Stimulated activated CD8-positive, alpha-beta memory T cell treated with anti-CD3 and anti-CD28 coated beads, Interleukin-7, amount 100 ng/mL, for 24 hours (primary cell): ENCODE measurements at places on chromosomes 12 and 14.

GRCh38 chr12:1635301-1636095, 6.5 kb downstream of the WNT5B start:
- no peak for DNase-seq

DNA sequence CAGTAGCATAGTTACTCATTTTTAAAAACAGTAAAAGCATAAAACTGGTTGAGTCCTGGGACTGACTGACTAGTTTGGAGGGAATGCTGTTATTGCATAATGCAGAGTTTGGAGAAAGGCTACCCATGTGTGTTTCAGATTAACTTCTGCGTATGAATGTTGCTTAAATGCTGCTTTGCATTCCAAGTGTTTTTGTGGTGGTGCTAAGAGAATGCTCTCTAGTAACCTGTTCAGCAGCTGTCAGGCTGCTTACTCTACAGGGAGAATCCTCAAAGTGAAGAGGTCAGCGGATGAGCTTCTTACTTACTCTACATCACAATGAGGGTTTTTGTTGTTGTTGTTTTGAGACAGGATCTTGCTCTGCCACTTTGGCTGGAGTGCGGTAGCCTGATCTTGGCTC, 4.3 kb downstream of the DLST start:
- DNase-seq = no peak

- no peak for DNase-seq
These were observed 2.1 kb upstream of the IL23A start for GRCh38 chr12:56336361-56337167.

- no peak for DNase-seq
These were observed 26.5 kb downstream of the NUDT4 start for GRCh38 chr12:93403988-93404803.

- no peak for DNase-seq
These were observed 1024.9 kb downstream of the TMEM121 start for GRCh38 chr14:106551265-106551664.

DNA sequence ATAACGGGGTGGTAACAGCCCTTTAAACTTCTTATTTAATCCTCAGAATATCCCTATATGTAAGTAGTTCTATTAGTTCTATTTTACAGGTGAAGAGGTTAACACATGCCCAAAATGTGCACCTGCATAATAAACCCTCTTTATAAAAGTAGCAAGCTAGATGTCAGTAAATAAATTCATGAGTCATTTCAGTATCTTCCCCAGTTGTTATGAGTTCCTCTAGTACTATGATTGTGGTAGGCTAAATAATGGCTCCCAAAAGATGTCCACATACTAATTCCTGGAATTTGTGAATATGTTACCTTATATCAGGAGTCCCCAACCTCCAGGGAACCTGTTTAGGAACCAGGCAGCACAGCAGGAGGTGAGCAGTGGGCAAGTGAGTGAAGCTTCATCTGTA, 106.5 kb downstream of the TMTC3 start:
- no peak for DNase-seq

- no peak for DNase-seq
These were observed 46.2 kb downstream of the DPF3 start for GRCh38 chr14:72847721-72848120.

DNA sequence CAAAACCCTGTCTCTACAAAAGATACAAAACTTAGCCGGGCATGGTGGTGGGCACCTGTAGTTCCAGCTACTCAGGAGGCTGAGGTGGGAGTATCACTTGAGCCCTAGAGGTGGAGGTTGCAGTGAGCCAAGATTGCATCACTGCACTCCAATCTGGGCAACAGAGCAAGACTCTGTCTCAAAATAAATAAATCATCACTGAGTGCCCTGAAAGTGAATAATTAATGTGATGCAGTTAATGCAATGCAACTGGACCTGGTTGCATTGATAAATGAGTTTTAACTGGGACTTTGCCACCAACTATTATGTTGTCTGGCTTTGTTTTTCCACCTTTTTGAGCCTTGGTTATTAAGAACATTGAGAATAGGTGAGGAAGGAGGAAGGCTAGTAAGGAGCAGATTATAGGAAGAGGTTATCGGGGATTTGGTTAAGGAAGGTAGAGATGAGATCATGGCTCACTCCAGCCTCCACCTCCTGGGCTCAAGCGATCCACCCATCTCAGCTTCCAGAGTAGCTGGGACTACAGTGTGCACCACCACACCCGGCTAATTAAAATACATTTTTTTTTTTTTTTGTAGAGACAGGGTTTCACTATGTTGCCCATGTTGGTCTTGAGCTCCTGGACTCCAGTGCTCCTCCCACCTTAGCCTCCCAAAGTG, 8.0 kb downstream of the BORCS5 start:
- no peak for DNase-seq

- no peak for DNase-seq
These were observed 272.0 kb upstream of the SFSWAP start for GRCh38 chr12:131438881-131439280.

- no peak for DNase-seq
These were observed 2.8 kb downstream of the FBXL14 start for GRCh38 chr12:1591543-1591942.

- DNase-seq = no peak
These were observed 968.6 kb upstream of the USP15 start for GRCh38 chr12:61291647-61292046.

- no peak for DNase-seq
These were observed 126.0 kb upstream of the FRMD6 start for GRCh38 chr14:51525739-51526138.

- DNase-seq = no peak
These were observed 115.3 kb downstream of the PDE6H start for GRCh38 chr12:15088105-15088504.

DNA sequence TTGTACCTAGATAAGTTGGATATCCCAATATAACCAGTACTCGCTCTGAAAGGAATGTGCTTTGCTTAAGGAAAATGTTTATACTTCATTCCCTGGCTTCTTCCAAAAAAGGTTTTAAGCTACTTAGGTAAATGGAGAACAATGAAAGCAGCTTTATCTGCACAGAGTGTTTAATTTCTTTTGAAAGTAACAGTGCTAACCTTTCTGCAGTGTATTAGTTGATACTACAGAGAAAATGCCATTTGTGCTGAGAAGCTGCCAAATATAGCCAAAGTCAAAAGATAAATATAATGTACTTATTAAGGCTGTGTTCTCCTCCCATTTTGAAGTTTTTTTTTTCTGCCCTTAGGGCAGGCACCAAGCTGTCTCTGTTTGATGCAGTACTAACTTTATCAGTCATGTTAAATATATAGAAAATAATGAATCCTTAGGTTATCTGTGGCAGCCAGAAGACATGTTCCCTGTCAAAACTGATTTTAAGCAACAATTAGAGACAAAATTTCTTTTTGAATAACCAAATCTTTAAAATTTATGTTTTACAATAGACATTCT, 145.4 kb upstream of the KITLG start:
- no peak for DNase-seq

DNA sequence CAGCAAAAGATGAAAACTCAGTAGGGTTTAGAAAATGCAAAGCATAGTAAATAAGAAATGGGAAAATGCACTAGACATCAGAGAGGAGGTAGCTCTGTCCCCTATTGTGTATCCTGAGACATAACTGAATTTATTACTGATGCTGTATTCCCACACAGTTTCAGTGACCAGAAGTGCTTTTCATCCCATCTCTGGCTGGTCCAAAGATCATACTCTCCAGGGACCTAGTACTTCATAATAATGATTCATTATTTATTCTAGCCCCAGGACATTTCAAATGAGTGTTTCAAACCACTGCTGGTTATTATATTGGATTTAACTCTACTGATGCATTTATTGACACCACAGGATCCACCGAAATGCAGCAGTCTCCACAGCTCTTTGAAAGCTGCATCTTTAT, 163.3 kb downstream of the PAWR start:
- no peak for DNase-seq

DNA sequence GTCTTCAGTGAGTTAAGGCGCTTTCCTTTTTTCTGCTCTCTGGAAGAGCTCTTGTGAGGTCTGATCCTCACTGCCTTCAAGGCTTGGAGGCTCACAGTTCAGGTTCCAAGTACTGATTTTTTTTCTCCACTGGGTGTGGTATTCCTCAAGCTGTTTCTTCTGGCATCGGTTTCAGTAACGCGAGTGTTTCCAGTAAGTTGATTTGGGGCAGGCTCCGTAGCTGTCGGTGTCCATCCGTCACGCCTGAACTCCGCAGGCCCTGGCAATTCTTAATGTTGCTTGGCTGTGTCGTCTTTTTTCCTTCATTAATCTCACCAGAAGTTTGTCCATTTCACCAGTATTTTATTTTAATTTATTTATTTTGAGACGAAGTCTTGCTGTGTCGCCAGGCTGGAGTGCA, 30.6 kb downstream of the LRCOL1 start:
- no peak for DNase-seq

- no peak for DNase-seq
These were observed 10.8 kb downstream of the SINHCAF start for GRCh38 chr12:31315044-31315715.

- no peak for DNase-seq
These were observed 24.6 kb upstream of the SCARB1 start for GRCh38 chr12:124888260-124888659.

- no peak for DNase-seq
These were observed 244.2 kb upstream of the OR4E1 start for GRCh38 chr14:21917699-21918436.

DNA sequence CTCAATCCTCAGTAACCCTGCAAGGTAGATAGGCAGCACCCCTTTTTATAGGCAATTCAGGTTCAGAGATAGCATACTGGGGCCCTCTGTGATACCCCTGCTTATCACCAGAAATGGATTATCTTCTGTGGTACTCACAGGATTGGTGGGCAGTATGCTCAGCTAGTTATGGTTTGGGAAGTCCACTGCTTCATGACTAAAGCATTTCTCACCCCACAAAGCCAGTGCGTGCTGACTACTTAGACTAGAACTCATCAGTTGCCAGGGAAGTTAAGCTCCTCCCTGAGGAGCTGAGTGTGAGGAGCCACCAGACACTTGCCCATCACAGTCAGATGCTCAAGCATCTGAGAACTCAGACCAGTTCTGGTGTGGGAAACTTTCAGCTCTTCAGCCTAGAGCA, 76.3 kb downstream of the SCAF11 start:
- no peak for DNase-seq

GRCh38 chr12:31958569-31959160, 550 bp upstream of the RESF1 start:
- no peak for DNase-seq

DNA sequence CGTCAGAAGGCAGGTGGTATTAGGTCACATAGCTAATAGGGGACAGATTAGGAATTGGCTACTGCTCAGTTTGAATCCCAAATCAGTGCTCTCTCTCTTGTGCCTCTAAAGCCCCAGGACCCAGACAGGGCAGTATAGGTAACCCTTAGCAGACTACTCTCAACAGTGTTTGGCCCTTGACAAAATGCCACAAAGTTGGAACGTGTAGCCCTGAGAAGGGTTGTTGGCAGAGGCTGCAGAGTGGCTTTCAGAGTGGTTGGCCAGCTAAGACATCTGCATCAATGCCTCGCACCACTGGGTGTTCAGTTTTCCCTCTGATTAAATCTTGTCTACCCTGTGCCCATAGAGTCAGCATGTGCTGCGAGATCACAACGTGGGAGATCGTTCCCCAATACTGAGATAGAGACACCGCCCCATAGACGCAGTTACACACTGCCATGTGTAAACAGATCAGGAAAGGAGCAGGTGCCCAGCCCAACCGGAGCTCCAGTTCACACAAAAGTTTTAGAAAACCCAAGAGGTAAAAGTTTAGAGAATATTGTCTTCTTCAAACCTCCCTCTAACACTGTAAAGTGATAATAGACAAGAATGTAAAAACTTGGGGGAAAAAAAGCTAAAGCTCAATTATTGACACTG, 48.3 kb downstream of the EML1 start:
- no peak for DNase-seq

GRCh38 chr14:64324895-64325294, 30.7 kb upstream of the ESR2 start:
- DNase-seq = no peak

- DNase-seq = no peak
These were observed 201.3 kb downstream of the ALG10 start for GRCh38 chr12:34223640-34224039.
